ENCODE measurements at places on chromosomes 2 and 18.

DNA sequence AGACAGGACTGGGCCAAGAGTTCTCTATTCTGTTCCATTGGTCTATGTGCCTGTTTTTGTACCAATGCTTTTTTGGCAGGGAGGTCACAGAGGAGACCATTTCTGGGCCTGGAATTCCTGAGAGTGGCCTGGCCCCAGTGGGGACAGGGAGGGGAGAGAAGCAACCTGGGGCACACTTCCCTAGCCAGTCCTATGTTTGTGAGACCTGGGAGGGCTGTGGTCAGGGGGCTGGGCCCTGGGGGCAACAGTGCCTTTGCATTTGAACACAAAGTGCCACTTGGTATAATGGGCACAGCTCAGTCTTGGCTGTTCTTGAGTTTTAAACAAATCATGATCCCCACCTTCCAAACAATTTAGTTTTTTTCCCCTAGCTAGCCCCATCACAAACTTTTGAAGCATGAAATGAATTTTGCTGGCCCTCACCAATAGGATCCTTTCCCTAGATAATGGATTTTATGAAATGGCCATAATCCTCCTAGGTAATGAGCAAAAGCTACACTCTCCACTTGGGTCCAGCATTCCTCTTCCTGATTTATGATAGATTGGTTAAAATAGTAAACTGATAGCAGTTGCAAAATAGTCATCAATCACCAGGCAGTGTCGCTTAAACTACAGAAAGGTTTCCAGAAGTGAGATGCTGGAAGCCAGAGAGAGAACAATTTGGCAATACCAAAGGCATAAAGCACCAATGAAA is 133.5 kb downstream of the GLI2 start:
- no peak for DNase-seq

DNA sequence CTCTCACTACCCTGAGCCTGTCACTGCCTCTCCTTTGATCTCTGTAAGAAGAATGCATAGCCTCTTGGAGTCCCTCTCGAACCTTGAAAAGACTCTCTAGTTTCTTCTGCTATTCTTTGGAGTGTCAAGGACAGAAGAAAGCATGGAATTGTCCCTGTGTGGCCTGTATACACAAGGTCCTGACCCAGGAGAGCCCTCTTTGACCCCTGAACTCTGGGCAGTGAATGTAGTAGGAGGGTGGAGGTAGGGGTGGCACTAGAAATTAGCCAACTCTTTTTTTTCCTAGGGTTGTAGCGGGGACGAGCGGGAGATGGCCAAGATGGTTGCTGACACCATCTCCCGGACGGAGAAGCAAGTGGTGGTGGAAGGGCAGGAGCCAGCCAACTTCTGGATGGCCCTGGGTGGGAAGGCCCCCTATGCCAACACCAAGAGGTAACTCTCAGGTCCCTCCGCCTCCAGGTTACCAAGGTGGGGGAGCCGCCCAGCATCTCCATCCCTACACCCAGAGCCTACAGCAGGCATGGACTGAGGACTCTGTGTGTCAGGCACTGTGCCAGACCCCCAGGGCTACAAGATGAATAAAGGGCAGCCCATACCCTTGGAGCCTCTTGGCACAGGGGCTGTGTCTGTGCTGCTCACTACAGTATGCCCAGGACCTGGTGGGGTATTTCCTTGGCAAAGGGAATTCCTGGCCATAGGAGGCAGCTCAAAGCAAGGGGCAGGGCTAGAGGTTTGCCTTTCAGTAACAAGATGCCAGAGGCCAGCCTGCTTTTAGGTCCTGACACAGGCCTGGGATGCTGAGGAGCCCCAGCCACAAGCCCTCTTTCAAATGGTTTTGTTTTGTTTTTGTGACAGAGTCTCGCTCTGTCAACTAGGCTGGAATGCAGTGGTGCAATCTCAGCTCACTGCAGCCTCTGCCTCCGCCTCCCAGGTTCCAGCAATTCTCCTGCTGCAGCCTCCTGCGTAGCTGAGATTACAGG is 16.4 kb downstream of the VIL1 start:
- DNase-seq = no peak

DNA sequence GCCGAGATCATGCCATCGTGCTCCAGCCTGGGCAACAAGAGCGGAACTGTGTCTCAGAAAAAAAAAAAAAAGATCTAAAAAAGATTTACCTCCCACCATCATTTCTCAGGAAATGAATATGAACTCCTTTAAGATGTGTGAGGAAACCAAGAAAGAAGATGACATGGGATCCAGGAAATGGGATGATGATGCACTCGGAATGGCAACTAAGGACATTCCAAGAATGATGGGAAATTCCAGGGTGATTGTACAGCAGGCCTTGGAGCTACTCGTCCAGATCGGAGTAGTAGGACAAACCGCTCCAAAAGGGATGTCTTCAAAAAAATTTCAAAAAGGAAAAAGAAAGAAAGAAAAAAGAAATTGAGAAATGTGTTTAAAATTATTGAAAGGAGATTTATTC is 84.9 kb upstream of the PMAIP1 start:
- no peak for DNase-seq

- no peak for DNase-seq
Measured at GRCh38 chr2:45745231-45745630, 93.8 kb downstream of the PRKCE start.

- no peak for DNase-seq
Measured at GRCh38 chr18:34780856-34781255, 70.8 kb downstream of the DTNA start.

GRCh38 chr2:240401308-240401707 is 34.2 kb upstream of the GPC1 start:
- no peak for DNase-seq
